T-helper 2 cell treated with Interferon-gamma antibody and Interleukin-4, amounts not matched to agents 5 μg/mL and 100 μg/mL, for 36 hours (primary cell): ENCODE measurements at places on chromosomes 1 and 21.

GRCh38 chr1:112445596-112445995, 49.6 kb downstream of the CTTNBP2NL start:
- H3K36me3 ChIP-seq, result no peaks in the 10 kb centered on the region
- no peak overlapping the region for H3K4me3 ChIP-seq

DNA sequence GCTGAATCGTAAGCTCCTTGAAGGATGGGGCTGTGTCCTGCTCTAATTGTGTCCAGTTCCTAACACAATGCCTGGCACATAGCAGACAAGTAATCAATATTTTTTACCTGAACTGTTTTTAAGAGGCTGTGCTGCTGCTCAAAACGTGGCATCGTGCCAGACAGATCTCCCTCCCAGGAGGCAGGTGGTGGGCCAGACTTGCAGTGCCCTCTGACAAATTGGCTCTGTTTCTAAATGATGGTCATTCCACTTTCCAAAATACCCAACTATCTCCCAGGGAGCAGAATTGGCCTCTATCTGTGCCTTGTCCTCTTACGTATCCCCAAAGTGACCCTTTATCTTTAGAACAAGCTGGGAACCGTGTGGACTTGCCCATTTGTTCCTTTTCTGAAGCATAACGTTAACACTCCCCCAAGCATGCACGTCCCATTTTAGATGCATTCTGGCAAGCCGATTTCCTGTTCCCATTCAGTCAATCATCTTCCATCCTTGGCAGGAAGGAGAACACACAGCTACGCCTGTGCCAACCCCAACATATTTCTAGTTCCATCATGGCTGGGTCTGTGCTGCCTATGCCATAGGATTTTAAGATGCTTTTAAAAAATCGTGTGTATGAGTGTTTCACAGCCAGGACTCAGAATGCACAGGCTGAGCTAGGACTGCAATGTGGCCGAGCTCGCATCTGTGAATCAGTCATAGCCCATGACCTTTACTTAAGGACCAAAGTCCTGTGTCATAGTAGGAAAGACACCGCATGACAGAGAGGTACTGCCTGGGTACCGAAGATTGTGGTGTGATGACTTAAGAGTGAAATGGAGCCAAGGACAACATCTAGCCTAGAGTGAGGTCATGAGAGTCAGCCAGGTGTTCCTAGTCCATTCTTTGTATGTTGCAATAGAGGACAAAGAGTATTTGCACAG, 408.6 kb downstream of the PRDM2 start:
- DNase-seq, result no peak
- H3K4me1 ChIP-seq, result no peaks in the 10 kb centered on the region
- no peak overlapping the region for H3K27ac ChIP-seq
- no peaks in the 10 kb centered on the region for H3K27me3 ChIP-seq
- H3K36me3 ChIP-seq, result no peaks in the 10 kb centered on the region
- H3K4me3 ChIP-seq, result no peak overlapping the region

- peaks cover 1% of the 10 kb centered on the region for H3K27me3 ChIP-seq
- H3K36me3 ChIP-seq, result no peaks in the 10 kb centered on the region
- H3K4me3 ChIP-seq, result no peak overlapping the region
- no peaks in the 10 kb centered on the region for H3K4me1 ChIP-seq
Observed at GRCh38 chr1:91234181-91234580, 170.5 kb downstream of the HFM1 start.

DNA sequence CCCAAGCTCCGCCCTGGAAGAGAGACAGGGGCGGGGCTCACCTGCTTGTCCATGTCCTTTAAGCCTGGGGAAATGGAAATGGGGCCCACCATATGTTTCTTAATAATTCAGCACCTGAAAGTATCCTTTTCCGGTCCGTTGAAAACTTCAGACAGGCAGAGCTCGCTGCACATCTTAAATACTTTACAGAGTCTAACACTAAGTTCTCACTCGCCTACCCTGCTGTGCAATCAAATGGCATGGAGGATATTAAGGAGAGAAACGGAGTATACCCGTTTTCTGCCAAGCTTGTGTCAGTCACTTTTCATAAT, 467 bp upstream of the CC2D1B start:
- H3K36me3 ChIP-seq, result peaks cover 34% of the 10 kb centered on the region
- peaks cover 27% of the 10 kb centered on the region for H3K4me1 ChIP-seq
- DNase-seq, result no peak

GRCh38 chr1:99557546-99558202, 88.2 kb upstream of the PALMD start:
- no peaks in the 10 kb centered on the region for H3K4me1 ChIP-seq
- H3K36me3 ChIP-seq, result no peaks in the 10 kb centered on the region
- no peak overlapping the region for H3K27ac ChIP-seq
- no peaks in the 10 kb centered on the region for H3K27me3 ChIP-seq
- DNase-seq, result no peak
- no peak overlapping the region for H3K4me3 ChIP-seq

- H3K4me3 ChIP-seq, result no peak overlapping the region
- no peaks in the 10 kb centered on the region for H3K36me3 ChIP-seq
- no peaks in the 10 kb centered on the region for H3K4me1 ChIP-seq
- no peaks in the 10 kb centered on the region for H3K27me3 ChIP-seq
- DNase-seq, result no peak
Observed at GRCh38 chr21:15928686-15929425, 199.1 kb downstream of the USP25 start.

- no peak for DNase-seq
- no peaks in the 10 kb centered on the region for H3K27me3 ChIP-seq
- no peak overlapping the region for H3K27ac ChIP-seq
- no peak overlapping the region for H3K4me3 ChIP-seq
- H3K4me1 ChIP-seq, result no peaks in the 10 kb centered on the region
Observed at GRCh38 chr1:233379869-233380438, 52.4 kb downstream of the MAP3K21 start.

GRCh38 chr1:53259932-53260331, 21.6 kb upstream of the MAGOH start:
- H3K4me1 ChIP-seq, result no peaks in the 10 kb centered on the region
- no peak overlapping the region for H3K4me3 ChIP-seq
- H3K36me3 ChIP-seq, result peaks cover 50% of the 10 kb centered on the region
- no peak overlapping the region for H3K27ac ChIP-seq
- DNase-seq, result no peak
- H3K27me3 ChIP-seq, result no peaks in the 10 kb centered on the region

DNA sequence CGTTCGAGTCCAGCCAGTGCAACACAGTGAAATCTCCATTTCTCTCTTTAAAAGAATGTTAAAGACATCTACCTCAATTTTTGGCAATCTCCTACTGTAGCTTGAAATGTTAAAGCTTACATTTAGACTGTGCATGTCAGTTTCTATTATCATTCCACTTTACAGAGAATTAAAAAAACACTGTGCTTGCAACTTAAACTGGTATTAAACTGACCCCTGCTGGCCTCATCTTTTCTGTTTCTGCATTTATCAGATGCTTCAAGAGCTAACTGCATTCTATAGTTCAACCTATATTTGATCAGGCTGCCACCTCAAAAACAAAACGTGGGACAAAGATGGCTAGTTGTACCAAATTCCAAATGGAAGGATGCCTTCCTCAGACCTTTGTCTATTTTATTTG, 226.5 kb downstream of the SMYD3 start:
- H3K4me3 ChIP-seq, result no peak overlapping the region
- H3K27me3 ChIP-seq, result no peaks in the 10 kb centered on the region
- H3K36me3 ChIP-seq, result no peaks in the 10 kb centered on the region
- H3K4me1 ChIP-seq, result no peaks in the 10 kb centered on the region
- H3K27ac ChIP-seq, result no peak overlapping the region

DNA sequence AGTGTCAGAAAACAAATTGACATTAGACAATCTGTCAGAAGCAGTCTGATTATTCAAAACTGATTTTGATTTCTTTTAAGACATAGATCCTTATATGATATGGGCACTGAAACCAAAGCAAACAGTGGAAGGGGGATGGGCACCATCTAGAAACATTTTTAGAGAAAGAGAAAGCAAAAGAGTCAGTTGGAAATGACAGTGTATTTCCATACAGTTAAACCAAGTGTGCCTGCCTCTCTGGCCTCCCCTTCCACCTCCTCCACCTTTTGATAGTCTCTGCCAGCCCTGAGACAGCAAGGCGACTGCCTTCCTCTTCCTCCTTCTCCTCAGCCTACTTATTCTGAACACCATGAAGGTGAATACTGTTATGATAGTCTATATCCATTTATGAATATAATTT, 949.7 kb downstream of the AMY1C start:
- no peaks in the 10 kb centered on the region for H3K4me1 ChIP-seq
- no peak for DNase-seq
- no peaks in the 10 kb centered on the region for H3K27me3 ChIP-seq

- peaks cover 23% of the 10 kb centered on the region for H3K27me3 ChIP-seq
- DNase-seq, result no peak
- no peak overlapping the region for H3K27ac ChIP-seq
- H3K36me3 ChIP-seq, result no peaks in the 10 kb centered on the region
Observed at GRCh38 chr1:24003331-24003972, 23.3 kb upstream of the SRSF10 start.

DNA sequence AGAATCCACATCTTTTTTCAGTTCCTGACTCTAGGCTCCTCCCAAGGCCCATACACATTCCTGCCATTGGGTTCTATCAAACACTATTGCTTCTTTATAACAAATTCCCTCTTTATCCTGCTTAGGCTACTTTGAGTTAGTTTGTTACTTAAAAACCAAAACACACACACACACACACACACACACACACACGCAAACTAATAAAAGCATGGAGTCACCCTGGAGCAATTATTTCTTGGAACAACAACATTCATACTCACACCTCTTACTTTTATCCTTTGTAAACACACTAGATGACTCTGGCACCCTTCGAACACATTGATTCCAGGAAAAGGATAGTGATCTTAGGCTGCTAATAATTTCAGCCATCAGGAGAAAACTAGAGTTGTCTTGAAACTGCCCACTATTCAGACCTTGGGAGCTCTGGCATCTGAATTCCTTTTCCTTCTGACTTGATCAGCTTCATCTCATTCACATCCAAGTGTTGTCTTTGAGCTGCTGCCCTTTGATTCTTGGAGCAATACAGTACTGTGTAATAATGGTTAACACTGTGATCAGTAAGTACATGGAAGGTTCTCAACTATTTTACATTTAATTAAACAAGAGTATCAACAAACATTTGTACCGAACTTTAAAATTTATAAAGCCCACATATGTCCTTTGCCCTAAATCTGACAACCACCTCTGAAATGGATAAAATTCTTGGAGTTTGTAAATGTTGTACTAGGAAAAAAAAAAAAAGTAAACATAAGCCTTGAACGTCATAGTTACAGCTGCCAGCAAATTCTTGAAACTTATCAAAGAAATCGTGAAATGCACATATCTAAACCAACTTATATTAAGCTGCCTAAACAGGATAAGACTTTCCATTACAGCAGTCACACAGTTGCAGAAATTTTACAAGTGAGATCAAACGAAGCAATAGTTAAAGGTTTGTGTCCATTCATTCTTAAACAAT, 2.8 kb upstream of the SEC22B start:
- no peak overlapping the region for H3K27ac ChIP-seq
- H3K36me3 ChIP-seq, result peaks cover 8% of the 10 kb centered on the region
- H3K4me1 ChIP-seq, result peaks cover 4% of the 10 kb centered on the region
- peaks cover 2% of the 10 kb centered on the region for H3K27me3 ChIP-seq
- no peak overlapping the region for H3K4me3 ChIP-seq

DNA sequence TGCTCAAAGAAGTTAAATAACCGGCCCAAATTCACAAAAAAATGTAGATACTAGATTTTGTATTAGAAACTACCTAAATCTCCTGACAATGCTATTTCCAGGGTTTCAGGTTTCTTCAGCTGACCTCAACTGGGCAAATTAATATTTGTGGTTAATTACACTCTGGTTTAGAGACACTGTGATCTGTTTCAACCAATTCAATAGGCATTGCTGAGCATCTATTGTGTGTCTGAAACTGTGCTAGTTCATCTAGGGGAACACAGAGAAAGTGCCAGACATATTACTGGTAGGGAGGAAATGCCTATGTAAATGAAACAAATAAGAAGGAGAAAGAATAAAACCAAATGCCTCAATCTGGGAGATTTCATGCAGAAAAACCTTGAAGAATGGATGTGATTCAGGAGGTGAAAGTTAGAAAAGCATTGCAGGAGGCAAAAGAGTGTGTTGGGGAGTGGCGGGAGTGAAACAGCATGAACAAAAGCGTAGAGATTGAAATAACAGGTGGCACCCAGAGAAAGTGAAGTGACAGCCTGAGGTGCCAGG, 51.3 kb upstream of the IVNS1ABP start:
- DNase-seq, result no peak
- H3K4me1 ChIP-seq, result peaks cover 10% of the 10 kb centered on the region

DNA sequence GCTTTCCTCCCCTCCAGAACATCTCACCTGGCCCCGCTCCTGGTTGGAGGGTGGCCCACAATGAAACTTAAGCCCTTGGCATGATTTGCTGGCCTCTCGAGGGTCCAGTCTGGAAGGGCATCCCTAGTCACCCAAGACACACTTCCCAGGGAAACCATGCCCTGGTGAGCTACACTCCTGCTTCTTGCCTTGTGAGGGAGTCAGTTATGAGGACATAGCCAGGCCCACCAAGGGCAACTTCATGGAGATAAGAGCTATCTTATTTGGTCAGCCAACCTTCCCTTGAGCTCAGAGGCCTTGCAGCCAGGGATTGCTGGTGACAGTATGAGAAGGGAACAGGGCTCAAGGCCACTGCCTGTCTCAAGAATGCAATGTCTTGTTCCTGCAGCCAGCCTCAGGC, 9.7 kb downstream of the TNR start:
- no peak overlapping the region for H3K4me3 ChIP-seq
- no peak overlapping the region for H3K27ac ChIP-seq
- H3K4me1 ChIP-seq, result no peaks in the 10 kb centered on the region
- no peak for DNase-seq
- H3K27me3 ChIP-seq, result no peaks in the 10 kb centered on the region

DNA sequence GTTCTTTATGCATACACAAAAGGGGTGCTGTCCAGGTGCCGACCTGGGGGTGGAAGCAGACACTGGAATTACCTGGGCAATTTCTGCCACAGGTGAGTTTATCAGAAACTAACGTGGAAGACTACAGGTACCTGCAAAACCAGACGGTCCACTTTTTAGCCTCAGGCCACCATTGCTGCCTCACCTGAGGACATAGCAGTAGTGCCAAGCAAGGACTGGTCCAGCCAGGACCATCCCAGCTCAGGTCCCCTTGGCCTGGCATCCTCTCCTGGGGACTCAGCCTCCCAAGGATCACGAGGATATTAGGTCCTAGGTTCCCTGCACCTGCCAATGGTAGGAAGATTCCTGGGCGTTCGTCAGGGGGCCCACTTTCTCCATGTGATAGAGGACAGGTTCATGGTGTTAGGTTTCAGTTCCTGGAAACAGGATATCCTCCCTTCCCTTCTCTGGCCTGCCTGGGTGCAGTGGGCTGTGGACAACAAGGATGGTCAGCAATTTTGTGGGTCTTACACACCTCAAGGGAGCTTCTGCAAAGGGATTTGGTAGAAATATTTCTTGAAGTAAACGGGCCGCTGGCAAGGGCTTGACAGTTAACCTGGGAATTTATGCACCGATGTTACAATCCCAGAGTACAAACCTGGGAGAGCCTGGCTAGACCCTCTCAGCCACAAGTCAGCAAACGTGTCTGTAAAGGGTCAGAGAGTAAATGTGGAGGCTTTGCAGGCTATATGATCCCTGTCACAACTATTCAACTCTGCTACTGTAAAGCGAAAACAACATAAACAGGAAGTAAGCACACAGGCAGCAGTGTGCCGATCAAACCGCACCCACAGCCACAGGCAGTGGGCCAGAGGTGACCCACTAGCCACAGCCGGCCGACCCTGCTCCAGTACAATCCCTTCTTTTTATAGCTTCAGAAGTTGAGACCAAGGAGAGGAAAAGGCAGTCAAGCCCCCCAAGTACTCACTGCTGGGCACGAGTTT, 71.4 kb upstream of the RAB4A start:
- peaks cover 13% of the 10 kb centered on the region for H3K4me1 ChIP-seq
- peak overlapping the region; percentile 45 for H3K4me3 ChIP-seq
- no peak for DNase-seq
- no peaks in the 10 kb centered on the region for H3K36me3 ChIP-seq
